ENCODE measurements at places on chromosomes 16 and 17.

- DNase-seq, result peak; percentile 91
Measured at GRCh38 chr16:29994600-29995323, 655 bp downstream of the HIRIP3 start.

GRCh38 chr17:49260817-49261291 is 30.3 kb upstream of the PHOSPHO1 start:
- DNase-seq, result no peak

GRCh38 chr16:81885976-81886586 is 107.0 kb downstream of the PLCG2 start:
- DNase-seq, result peak; percentile 30

DNA sequence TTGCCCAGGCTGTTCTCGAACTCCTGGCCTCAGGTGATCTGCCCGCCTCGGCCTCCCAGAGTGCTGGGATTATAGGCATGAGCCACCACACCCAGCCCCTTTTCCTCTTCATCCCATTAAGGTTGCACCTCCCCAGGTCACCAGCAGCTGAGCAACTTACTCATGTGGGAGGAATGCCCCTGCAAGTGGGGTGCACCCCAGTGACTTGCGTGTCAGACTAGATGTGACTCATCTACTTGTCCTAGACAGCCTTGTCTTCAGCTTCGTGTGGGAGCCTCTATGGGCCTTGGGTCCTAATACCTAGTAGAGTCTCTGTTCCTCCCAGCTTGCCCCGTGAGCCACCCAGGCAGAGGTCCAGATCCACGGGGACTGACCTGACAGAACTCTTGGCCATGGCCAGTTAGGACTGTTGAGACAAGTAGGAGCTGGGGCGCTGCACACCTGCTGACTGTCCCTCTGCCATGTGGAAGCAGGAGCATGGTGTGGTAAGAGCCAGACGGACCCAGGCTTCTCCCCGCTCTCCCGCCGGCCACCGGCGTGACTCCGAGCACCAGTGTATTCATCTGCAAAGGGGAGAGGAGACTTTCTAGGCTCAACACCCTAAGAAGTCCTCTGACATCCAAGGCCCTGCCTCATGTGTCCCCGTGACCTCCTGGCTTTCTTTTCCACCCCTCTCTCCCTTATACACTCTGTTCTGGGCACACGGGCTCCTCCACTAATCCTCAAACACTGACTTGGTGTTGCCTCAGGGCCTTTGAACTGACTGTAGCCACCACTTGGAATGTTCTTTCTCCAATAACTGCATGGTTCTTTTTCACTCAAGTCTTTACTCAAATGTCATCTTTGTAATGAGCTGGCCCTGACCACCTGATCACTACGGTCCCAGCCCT is 11.6 kb upstream of the CBX4 start:
- DNase-seq, result peak; percentile 92

- DNase-seq, result no peak
Measured at GRCh38 chr17:63463771-63464170, 13.1 kb upstream of the ACE start.

DNA sequence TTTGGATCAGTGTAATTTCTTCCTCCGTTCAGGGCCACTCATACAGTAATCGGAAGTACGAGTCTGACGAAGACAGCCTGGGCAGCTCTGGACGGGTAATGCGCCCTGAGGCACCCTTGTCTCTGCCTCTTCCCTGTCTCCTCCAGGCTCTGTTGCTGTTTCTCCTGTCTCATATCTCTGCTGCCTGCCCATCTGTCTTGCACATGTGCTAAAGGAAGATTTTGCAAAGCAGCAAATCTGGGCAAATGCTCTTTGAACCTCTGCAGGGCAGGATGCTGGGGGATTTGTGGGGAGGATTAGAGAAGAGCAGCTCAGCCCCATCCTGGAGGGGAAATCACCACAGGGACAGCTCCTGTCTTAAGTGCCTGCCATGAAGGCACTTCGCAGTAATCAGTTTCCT is 32.4 kb upstream of the POLR3E start:
- DNase-seq, result peak; percentile 49

- no peak for DNase-seq
Measured at GRCh38 chr16:28875134-28876018, 2.9 kb upstream of the ATP2A1 start.

GRCh38 chr17:73924114-73924908 is 279.2 kb upstream of the RPL38 start:
- DNase-seq, result no peak

- DNase-seq, result peak; percentile 65
Measured at GRCh38 chr16:4501071-4501478, 24.9 kb downstream of the HMOX2 start.

DNA sequence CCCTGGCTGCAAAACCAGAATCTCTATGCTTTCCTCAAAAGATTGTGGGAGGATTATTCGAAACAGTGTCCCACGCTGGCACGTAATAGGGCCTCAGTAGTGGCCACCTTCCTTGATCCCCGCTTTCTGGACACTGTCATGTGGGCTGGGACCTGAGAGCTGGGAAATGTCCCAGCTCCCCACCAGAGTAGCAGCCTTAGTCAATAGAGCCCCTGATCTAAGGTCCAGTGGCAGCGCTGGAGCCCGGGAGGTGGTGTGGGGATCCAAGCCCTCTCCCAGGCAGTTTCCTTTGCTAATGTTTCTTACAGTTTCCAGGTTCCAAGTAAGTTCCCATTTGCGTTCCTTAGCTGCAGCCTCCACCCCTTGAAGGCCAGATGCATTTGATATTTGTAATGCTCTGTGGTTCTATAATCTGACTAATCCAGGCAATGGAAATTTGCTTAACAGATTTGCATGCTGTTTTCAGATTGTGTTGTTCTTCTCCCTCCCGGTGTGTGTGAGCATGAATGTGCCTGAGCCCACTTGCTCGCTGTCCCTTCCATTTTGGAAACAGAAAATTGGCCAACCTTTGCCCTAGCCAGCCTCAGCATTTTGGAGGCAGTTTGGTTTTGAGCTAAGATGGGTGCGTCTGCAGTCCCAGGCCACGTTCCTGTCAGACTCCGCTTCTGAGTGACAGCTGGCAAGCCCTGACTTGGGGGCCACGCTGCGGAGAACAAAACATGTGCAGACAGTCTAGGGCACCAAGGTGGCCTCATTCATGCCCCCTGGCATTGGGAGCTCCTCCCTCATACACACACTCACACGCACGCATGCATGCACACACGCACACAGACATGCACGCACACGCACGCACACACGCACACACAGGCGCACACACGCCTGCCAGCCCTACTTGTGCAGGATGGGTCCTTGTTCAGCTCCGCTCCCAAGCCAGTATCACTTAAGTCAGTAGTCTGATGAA is 69.4 kb downstream of the CCDC182 start:
- DNase-seq, result no peak

DNA sequence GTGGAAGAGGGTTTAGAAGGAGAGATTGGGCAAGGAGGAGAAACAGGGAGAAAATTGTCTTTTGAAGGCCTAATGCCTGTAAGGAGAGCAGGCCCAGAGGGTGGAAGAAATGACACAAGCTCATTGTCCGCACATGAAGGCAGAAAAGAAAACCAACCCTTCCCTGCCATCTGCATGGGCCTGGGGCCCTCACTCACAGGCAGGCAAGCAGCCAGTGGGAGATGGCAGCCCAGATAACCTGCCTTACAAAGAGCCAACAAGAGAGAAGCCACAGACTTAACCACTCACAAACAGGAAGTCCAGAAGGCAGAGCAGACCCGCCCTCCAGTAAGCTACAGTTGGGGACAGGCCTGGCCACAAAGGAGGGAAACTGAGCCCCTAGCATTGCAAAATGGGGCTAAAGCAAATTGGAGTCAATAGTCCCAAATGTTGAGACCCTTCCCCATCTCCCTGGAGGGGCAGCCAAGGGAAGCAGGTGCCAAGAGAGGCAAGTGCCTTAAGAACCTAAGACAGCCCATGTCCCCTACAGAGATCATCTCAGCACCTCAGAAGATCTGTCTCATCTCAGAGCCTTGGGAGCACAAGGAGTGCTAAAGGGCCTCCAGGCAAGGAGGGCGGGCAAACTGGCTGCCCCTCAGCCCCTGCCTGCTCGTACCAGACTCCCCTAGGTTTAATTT is 7.3 kb upstream of the TSPOAP1 start:
- peak; percentile 32 for DNase-seq

- no peak for DNase-seq
Measured at GRCh38 chr17:67466251-67466796, 89.2 kb downstream of the PITPNC1 start.

DNA sequence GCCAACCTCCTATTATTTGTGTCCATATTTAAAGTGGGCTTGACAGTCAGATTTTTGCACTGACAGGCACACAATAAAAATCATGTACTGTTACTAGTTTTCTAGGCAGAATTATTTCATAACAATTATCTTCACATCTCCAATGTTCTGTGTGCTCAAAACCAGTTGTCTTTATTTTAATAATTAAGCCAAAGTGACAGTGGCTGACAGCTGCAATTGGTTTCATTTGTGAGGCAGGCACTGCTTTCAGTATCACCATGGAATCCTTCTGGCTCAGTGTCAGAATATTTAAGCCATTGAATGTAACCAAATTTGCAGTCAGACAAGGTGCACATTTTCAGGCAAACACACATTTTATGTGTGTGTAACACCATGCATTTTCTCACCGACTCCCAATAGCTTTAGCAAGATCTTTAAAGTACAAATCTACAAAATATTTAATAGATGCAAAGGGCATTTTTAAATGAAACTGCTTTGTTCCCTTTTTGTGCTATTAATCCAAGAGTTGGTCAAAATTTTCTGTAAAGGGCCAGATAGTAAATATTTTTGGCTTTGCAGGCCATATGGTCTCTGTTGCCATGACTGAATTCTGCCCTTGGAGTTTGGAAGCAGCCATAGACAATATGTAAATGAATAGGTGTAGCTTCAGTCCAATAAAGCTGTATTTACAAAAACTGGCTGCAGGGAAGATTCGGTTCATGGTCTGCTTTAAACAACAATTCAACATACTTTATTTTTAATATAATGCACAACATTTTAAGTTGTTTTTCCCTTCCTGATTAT is 486.0 kb downstream of the KCNJ2 start:
- no peak for DNase-seq

DNA sequence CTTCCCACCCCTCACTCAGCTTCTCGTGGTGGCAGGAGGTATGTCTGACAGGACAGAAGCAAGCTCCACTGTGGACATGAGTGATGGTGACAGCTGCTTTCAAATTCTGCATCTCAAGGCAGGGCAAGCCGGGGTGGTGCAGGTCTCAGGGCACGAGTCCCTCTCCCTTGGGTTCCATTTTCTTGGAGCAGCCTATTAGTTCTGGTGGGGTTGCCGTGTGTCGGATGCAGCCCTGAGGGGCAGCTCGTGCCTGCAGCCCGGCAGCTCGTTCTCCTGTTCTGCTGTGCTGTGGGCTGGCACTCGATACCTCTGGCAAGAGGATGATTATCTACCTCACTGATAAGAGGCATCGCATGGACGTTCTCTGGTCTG is 16.5 kb upstream of the CLEC18C start:
- DNase-seq, result no peak

GRCh38 chr17:18105595-18105994 is 3.0 kb upstream of the MYO15A start:
- DNase-seq, result no peak

GRCh38 chr16:3573146-3573815 is 3.9 kb downstream of the NLRC3 start:
- DNase-seq, result no peak

- DNase-seq, result no peak
Measured at GRCh38 chr16:48564544-48565444, 45.2 kb downstream of the N4BP1 start.

DNA sequence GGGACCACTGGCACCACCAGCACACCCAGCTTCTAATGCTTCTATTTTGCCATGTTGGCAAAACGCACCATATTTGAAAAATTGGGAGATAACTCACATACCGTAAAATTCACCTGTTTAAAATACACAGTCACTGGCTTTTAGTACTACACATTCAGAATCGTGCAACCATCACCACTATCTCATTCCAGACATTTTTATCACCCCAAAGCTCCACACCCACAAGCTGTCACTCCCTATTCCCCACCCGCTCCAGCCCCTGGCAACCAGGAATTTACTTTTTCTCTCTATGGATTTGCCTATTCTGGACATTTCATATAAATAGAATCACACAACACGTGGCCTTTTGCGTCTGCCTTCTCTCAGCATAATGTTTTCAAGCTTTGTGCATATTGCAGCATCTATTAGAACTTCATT is 25.0 kb downstream of the PPL start:
- peak; percentile 60 for DNase-seq

GRCh38 chr16:88451586-88452481 is 1.2 kb upstream of the ZFPM1 start:
- DNase-seq, result no peak

DNA sequence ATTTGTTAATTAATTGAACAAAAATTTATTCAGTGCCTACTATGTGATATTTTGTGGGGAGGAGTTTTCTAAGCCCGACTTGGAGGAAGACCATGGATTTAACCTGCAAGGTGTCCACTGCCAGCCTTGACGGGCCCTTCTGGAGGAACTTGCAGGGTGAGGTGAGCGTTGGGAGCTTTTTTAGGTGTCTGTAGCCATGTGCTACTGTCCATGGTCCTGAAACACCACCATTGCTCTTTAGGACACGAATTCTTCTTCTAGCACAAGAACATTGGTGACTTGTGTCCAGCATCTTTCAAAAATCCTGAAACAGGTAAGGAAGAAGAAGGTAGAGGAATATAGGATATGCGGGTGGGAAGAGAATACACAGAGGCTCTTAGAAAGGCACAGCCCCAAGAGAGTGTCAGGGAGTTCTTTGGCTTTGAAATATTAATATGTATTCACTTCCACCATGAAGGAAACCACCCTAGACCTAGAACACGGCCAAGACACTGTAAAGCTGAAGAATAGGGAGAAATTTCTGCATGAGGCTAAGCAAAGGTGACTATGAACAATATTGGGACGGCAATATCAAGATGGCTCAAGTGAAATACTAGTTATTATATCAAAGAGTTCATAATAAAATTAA is 27.9 kb upstream of the OR4D1 start:
- peak; percentile 67 for DNase-seq

DNA sequence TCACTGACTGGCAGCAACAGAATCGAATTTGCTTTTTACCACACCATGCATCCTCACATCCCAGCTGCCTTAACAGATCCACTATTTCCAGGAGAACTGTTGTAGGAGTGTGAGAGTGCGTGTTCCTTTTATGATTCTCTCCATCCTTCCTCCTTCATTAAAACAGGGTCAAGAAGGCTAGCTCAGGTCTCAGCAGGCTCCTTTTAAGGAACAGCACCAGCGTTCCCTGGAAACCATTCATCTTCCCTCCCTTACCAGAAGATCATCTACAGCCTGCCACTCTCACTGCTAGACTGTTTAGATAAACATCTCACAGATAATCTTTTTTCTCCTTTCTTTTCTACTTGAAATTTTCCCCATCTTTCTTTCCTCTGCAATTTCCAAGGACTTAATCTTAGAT is 1531.9 kb upstream of the CDH8 start:
- DNase-seq, result no peak

GRCh38 chr16:51545951-51546350 is 394.9 kb upstream of the SALL1 start:
- no peak for DNase-seq

GRCh38 chr17:29070781-29071180 is 27.8 kb downstream of the PIPOX start:
- DNase-seq, result no peak

- no peak for DNase-seq
Measured at GRCh38 chr17:59284317-59284716, 47.1 kb upstream of the YPEL2 start.
